ENCODE measurements at places on chromosomes 2 and 18. TPM values are rescaled to one million over a fixed set of nuclear protein-coding genes. Genes with fewer than 3 reads are reported as not detected.

The ZNF804A gene
- total RNA-seq = 5.2 TPM

The NYAP2 gene
- not detected for total RNA-seq

The KCNF1 gene
- total RNA-seq = not detected

The C1QL2 gene
- not detected for total RNA-seq

The CDK5R2 gene
- not detected for total RNA-seq

The CCL20 gene
- 1.1 TPM for total RNA-seq

The UGT1A10 gene
- total RNA-seq = 0.22 TPM
